Vagina (tissue), 2 donors: ENCODE measurements at places on chromosomes 12 and 14.

DNA sequence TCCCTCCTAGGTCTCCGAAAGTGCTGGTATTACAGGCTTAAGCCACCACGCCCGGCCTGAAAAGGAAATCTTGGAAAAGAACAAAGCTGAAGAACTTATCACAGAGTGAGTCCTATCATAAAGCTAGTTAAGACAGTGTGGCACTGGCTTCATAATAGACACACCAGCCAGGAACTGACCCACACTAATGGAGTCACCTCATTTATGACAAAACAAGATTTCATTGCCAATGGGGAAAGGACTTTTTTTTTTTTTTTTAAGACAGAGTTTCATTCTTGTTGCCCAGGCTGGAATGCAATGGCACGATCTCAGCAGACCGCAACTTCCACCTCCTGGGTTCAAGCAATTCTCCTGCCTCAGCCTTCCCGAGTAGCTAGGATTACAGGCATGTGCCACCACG lies 15.7 kb downstream of the KDM2B start:
- DNase-seq, result no peak

DNA sequence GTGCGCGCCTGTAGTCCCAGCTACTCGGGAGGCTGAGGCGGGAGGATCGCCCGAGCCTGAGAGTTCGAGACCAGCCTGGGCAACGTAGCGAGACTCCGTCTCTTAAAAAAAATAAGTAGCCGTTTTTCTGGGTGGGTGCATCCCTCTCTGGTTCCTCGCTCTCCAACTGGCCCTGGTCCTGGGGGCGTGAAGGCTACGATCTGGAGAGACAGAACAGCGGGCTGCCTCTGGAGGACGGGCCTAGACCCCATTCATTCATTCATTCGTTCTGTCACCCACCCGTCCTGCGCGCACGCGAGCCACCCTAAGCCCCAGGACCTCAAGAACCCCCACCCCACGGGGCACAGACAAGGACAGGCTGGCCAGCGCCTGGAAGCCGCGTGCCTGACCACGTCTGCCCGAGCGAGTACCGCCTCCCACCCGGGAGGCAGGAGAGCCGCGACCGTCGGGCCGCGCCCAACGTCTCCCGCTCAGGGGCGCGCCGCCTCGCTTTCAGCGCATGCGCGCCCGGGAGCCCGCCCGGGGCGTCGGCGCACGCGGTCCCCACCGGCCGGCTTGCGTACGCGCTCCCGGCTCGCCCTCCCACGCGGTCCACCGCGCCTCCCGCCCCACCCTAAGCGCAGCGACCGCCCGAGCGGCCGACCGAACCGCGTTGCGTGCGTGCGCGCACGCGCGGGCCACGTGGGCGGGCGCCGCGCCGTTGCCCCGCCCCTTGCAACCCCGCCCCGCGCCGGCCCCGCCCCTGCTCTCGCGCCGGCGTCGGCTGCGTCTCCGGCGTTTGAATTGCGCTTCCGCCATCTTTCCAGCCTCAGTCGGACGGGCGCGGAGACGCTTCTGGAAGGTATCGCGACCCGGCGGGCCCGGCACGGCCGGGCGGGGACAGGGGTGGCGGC lies at the start of gene RAN:
RAN (plus strand) TSS at position 781 of the 893 bp plus-strand sequence. CDS start 528 bp downstream, outside the sequence.
- DNase-seq, result peak; percentile 93

DNA sequence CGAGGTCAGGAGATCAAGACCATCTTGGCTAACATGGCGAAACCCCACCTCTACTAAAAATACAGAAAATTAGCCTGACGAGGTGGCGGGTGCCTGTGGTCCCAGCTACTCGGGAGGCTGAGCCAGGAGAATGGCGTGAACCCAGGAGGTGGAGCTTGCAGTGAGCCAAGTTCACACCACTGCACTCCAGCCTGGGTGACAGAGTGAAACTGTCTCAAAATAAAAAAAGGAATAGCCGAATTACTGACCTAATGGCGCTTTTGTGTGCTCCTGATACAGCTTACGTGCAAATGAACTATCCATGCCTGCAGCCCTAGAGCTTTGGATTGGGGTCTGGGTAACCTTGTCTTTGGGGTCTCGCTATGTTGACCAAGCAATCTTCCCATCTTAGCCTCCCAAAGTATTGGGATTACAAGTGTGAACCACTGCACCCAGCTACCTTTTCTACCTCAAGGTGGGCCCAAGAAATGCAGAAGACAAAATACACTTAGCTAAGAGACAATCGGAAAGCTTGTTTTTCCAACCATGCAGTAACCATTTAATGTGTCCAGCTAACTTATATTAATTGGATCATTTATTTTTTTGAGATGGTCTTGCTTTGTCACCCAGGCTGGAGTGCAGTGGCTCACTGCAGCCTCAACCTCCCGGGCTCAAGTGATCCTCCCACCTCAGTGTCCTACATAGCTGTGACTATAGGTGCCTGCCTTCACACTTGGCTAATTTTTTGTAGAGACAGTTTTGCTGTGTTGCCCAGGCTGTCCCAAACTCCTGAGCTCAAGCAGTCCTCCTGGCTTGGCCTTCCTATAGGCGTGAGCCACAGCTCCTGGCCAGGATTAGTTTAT lies 5.5 kb downstream of the PABPN1 start:
- no peak for DNase-seq

GRCh38 chr12:116125956-116126566 lies 151.4 kb downstream of the MED13L start:
- no peak for DNase-seq

DNA sequence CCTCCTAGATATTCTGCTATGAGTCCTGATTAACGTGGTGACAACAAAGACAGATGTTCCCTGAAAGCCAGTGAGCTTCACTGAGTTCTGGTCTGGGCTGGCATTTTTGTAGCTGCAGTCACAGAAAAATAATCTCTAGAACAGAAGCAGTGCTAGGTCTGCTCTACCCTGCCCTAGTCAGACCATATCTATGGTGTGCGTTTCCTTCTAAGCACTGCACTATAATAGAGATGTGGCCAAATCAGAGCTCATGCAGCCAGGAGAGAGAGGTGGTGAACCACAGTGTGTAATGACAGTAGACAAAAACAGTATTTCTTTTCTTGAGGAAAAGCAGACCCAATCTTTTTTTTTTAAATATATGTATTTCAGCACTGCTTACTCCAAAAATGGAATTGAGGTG lies 76.3 kb downstream of the CMAS start:
- DNase-seq, result no peak

GRCh38 chr12:20985399-20985798 lies 145.6 kb upstream of the SLCO1B1 start:
- no peak for DNase-seq

- DNase-seq, result no peak
Measured at GRCh38 chr12:109753959-109754358, 40.3 kb downstream of the FAM222A start.

DNA sequence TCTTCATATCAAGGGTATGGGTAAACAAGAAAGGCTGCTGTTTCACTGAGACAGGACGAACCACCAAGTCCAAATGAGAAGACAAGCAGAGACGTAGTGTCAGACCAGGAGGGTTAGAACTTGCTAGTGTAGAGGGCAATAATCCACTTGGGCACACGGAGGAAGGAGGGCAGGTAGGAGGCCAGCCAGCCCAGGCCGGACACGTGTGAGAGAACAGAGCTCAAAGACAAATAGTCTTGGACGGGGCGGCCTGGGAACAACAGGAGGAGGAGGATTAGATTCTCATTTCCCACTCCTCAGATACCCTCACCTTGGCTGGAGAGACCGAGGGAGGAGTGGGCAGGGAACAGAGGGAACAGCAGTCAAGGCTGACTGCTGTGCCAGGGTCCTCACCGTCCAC lies 8.8 kb downstream of the DHRS1 start:
- no peak for DNase-seq

DNA sequence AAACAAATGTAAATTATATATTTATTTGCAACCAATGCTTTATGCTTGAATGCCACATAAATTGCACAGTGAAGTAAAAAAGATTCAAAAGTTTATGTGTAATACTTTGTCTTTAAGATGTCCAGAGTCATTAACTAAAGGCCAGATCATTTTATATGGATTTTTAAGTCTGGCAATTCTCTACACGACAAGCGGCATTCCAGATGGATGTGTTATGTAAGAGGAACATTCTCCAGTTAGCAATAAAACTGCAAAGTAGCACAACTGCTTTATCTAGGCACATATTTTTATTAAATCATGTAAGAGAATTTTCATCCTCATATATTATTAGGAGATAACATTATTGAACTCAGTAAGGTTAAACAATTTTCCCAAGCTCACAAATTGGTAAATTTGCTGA lies 1717.7 kb upstream of the SEL1L start:
- DNase-seq, result no peak

DNA sequence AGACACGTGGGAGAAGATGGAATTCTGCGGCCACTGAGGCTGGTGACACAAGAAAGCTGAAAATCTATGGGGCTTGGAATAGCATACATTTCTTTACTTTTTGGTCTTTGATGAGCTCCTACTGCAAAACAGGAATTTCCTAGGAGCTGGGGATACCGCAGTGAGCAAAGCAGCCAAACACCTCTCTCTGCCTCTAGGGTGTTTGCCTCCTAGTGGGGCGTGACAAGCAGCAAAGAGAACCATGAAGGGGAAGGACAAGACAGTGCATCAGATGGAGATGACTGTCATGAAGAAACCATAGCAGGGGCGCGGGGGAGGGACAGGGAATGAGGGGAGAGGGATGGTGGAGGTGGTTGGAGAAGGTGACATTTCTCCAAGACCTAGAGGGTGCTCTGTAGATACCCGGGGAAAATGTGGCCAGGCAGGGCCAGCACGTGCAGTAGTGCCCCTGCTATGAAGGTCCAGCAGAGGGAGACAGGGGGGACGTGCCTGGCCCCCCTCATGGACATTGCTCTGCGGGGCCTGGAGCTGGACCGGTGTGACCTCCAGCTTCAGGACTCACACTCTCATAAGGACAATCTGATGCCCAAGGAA lies 58.6 kb downstream of the SERPINA3 start:
- DNase-seq, result peak; percentile 40

GRCh38 chr12:105047308-105047707 lies 37.0 kb downstream of the ALDH1L2 start:
- no peak for DNase-seq

- DNase-seq, result no peak
Measured at GRCh38 chr12:4084573-4084972, 189.0 kb upstream of the CCND2 start.

DNA sequence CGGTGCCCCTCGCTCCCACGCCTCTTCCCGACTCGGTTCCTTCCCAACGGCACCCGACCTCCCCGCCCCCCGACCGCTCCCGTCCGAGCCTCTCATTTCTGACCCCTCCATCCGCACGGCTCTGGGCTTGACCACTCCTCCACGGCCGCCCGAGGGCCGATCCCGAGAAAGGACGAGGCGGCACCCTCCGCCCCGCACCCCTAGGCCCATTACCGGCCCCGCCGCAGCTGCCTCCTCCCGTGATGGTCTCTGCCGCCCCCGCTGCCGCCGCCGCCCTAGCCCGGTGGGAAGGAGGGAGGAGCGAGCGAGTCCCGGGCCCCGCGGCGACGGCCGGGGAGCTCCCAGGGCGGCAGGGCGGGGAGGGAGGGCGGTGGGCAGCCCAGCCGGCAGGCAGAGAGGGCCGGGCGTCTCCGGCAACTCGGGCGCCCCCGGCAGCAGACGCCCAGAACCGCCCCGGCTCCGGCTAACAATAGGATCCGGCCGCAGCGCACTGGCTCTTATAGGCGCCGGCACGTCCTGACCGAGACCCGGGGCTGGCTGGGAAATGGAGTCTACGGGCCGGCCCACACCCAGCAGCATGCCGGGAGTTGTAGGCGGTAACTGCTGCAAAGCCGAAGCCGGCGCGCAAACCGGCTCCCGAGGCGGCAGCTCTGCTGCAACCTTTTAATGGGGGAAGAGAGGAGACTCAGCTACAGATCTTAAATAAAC lies at the start of gene CSRNP2:
CSRNP2 (minus strand) TSS at position 471 of the 708 bp plus-strand sequence. CDS start 7,035 bp downstream, outside the sequence.
- DNase-seq, result no peak

DNA sequence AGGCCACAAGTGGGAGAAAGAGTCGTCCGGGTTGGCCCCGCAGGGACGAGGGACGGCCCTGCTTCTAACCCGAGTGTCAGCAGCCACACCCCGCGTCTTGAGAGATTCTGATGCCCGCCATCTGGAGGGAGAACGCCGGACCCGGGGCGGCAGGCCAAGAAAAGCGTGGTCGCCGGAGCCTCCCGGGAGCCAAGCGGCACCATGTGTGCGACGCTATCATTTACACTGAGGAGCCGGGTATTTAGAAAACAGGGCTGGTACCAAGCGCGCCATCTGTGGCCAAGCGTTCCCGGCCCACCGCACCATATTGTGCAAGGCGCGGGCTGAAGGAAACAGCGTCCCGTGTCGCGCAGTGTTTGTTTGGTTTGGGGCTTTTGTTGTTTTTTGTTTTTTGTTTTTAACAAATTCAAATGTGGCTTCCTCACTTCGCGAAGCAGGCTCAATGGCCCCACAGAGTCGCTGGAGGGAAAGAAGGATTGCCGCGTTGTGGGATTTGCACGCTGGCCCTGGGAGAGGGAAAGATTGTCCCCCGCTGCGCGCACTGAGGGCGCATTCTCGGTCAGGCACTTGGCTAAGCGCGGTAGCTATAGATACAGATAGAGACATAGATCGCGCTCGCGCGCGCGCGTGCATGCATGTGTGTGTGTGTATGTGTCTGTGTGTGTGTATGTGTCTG lies 153.8 kb downstream of the BCL11B start:
- DNase-seq, result peak; percentile 58

DNA sequence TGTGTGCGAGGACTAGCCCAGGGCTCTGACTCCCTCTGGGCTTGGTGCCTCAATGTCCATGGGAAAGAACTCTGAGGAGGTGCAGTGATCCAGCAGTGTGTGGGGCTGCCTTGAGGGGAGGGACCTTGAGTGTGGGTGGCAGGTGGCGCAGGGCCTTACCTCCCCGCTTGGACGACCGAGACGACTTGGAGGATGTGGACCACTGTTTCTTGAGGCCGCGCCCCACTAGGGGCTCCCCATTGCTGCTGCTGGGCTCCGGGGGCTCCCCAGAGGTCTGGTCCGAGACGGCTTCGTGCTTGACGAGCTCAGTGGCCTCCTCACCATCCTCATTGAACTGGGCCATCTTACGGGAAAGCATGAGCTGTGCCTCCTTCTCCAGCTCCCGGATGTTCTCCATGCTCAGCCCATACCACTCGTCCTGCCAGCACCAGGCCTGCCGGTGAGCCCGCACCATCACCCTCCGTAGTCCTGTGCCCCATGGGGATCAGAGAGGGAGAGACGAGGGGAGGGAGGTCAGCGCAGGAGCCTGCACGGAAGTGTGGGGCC lies 24.7 kb downstream of the ARL6IP4 start:
- no peak for DNase-seq

DNA sequence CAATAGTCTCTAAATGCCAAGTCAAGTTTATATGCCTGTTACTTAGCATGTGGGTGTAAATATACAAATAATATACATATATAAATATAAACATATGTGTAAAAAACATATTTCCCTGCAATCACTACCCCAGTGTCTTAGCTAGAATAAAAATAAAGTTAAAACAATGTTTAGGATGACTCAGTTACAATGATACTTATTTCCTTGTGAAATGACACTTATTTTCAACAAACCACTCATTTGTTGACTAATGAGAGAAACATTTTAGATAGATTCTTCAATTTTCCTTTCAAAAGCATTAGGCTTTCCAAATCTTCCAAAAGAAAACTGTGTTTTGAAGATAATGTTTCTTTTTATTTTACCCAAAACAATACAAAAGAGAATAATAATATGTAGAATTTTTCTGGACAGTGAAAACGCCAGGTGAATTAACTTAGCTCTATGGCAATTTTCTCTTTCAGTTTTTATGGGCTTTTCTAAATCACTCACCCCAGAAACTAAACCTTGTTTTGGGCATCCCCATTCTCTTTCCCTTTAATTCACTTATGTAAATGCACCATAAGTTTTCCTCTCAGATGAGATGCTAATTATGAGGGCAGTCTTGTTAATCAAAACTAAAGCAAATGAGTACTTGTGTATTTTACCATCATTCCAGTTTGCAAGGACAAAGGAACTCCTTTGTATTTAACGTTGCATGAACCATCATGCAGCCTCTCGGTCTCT lies 465.9 kb downstream of the BCAT1 start:
- no peak for DNase-seq
